ENCODE measurements at places on chromosomes 12 and 14.

DNA sequence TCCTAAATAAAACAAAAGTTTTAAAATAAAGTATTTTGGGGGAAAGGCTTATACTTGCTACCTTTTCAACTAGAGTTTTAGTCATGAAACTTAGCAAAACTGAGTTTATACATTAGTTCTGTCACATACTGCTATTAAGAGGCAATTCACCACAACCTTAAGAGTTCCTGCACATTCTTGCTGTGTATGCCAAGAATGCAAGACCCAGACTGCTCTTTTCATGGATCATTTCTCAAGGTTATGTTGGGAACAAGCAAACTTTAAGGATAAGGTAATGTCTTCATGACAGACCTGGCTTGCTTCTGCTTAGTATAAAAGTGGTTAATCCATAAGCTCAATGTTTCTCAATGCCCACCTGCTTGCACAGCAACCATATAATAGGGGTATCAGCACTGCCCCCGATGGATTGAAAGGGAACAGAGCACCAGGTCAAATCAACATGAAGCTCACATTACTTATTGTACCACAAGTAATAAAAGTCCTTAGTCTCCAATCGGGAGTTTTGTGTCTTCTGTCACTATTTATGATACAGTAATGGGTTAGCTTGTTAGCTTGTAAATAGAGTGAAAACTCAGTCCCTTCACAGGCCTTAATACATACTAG is 67.6 kb downstream of the KIF21A start:
- H3K27me3 ChIP-seq, result no peaks in the 10 kb centered on the region
- H3K36me3 ChIP-seq, result no peaks in the 10 kb centered on the region
- H3K4me3 ChIP-seq, result no peak overlapping the region
- H3K27ac ChIP-seq, result no peak overlapping the region

DNA sequence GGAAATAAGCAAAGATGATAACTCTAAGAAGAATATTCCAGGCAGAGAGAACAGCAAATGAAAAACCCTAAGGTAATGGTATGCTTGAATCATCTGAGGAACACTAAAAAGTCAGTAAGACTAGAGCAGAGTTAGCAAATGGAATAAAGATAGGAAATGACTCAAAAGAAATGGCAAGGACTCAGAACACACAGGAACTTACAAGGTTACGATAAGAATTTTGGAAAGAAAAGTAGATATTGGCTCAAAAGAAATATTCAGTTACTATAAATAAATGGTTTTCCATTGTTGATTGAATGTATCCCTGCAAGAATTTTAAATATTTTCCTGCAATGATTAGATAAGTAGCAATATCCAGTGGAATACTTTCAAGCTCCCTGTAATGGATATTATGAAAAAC is 705.8 kb downstream of the C12orf50 start:
- no peaks in the 10 kb centered on the region for H3K27me3 ChIP-seq
- no peak for DNase-seq
- no peaks in the 10 kb centered on the region for H3K36me3 ChIP-seq
- peak overlapping the region; percentile 38 for H3K27ac ChIP-seq
- H3K4me1 ChIP-seq, result peaks cover 30% of the 10 kb centered on the region

DNA sequence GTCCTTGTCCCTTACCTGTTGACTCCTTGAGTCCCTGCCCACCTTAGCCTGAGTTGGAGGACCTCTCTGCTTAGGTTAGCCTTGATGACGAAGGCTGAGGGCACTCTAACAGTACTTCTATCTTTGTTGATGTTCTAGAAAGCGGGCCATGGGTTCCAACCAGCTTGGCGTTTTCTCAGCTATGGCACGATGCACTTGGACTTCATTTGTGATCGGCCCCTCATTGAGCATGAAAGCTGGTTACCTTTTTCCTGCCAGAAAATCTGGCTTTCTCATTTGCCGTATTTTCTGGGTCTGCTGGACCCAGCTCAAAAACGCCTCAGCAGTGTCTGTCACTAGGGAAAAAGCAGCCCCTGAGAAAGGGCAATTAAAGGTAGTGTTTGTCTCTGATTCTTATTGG is 290.8 kb downstream of the EMP1 start:
- no peaks in the 10 kb centered on the region for H3K27me3 ChIP-seq
- no peak overlapping the region for H3K4me3 ChIP-seq
- no peaks in the 10 kb centered on the region for H3K4me1 ChIP-seq
- no peaks in the 10 kb centered on the region for H3K36me3 ChIP-seq

- H3K27ac ChIP-seq, result peak overlapping the region; percentile 18
- H3K27me3 ChIP-seq, result no peaks in the 10 kb centered on the region
- H3K4me3 ChIP-seq, result no peak overlapping the region
- peaks cover 15% of the 10 kb centered on the region for H3K4me1 ChIP-seq
- no peaks in the 10 kb centered on the region for H3K36me3 ChIP-seq
These were observed 2.9 kb upstream of the SBNO1 start for GRCh38 chr12:123367511-123367910.

DNA sequence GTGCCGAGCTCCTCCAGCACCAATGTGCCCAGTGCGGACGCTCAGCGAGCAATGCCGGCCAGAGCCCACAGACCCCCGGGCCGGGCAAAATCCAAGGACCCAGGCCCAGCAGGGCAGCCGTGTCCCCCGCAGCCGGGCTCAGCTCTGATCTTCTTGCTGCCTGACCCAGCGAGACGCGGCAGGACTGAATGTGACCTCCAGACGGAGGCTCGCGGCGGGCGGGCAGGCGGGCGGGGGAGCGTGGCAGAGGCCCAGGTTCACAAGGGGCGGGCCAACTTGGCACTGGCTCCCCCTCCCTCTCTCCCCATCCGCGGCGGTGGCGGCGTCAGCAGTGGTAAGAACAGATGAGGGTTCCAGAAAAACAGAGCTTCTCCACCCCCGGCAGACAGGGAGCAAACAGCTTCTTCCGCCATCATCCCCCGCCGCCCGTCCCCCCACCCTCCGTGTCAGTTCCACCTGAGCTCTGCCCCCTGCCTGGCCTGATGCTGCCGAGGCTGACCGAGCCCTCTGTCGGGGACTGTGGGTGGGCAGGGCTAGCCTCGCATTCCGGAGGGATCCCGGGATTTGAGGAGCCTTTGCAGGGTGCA is 94.3 kb downstream of the RFLNA start:
- DNase-seq, result peak; percentile 62
- peak overlapping the region; percentile 88 for H3K4me3 ChIP-seq
- H3K27me3 ChIP-seq, result no peaks in the 10 kb centered on the region
- peaks cover 16% of the 10 kb centered on the region for H3K36me3 ChIP-seq
- H3K4me1 ChIP-seq, result peaks cover 56% of the 10 kb centered on the region

- H3K4me3 ChIP-seq, result no peak overlapping the region
- no peaks in the 10 kb centered on the region for H3K27me3 ChIP-seq
- no peaks in the 10 kb centered on the region for H3K36me3 ChIP-seq
- H3K27ac ChIP-seq, result no peak overlapping the region
- DNase-seq, result no peak
These were observed 89.8 kb downstream of the ACSS3 start for GRCh38 chr12:81167694-81168093.

- no peaks in the 10 kb centered on the region for H3K27me3 ChIP-seq
- H3K4me1 ChIP-seq, result no peaks in the 10 kb centered on the region
- DNase-seq, result no peak
- no peaks in the 10 kb centered on the region for H3K36me3 ChIP-seq
These were observed 19.4 kb upstream of the NAA30 start for GRCh38 chr14:57371013-57371412.

- no peaks in the 10 kb centered on the region for H3K4me1 ChIP-seq
- H3K27ac ChIP-seq, result no peak overlapping the region
- no peaks in the 10 kb centered on the region for H3K36me3 ChIP-seq
- no peak for DNase-seq
These were observed 76.8 kb downstream of the ATXN7L3B start for GRCh38 chr12:74614426-74614825.
